ENCODE measurements at places on chromosomes 5 and 9.

GRCh38 chr5:123868267-123868666, 356.3 kb downstream of the CSNK1G3 start:
- no peak for DNase-seq

GRCh38 chr9:95116808-95117204, 200.7 kb downstream of the FANCC start:
- no peak for DNase-seq

GRCh38 chr5:76162335-76162734, 79.2 kb downstream of the SV2C start:
- DNase-seq, result no peak

- DNase-seq, result no peak
These were observed 34.4 kb downstream of the DUSP1 start for GRCh38 chr5:172736508-172737135.

- no peak for DNase-seq
These were observed 22.4 kb downstream of the GNAQ start for GRCh38 chr9:78009186-78009585.

GRCh38 chr5:22780756-22781155, 72.4 kb downstream of the CDH12 start:
- DNase-seq, result no peak

- no peak for DNase-seq
These were observed 398.7 kb upstream of the IRX4 start for GRCh38 chr5:2281446-2281845.

DNA sequence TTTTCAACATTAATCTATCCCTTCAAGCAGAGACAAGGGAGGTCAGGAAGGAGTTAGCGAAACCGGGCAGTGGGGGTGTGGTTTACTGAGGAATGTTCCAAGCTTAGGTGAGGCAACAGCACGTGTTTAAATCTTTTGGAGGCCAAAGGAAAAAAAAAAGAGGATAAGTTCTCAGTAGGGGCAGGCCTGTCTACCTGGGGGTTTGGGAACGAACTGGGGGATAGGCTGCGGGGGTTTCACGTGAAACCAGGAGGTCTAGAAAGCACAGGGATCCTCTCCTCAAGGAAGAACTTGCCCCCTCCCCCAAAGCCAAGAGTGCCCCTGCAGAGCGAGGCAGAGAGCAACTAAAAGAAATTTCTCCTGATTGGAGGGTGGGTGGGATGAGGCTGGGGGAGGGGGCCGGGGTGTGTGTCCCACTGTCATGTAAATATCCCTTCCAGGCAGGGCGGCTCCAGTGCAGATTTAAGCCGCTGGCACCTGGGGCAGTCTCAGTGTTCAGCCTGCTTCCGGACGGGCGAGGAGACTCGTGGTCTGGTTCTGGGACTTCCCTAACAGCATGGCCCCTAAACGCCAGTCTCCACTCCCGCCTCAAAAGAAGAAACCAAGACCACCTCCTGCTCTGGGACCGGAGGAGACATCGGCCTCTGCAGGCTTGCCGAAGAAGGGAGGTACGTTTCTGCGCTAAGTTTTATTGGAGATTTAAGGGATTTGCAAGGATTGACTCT, 5.5 kb upstream of the SET start:
- peak; percentile 80 for DNase-seq

DNA sequence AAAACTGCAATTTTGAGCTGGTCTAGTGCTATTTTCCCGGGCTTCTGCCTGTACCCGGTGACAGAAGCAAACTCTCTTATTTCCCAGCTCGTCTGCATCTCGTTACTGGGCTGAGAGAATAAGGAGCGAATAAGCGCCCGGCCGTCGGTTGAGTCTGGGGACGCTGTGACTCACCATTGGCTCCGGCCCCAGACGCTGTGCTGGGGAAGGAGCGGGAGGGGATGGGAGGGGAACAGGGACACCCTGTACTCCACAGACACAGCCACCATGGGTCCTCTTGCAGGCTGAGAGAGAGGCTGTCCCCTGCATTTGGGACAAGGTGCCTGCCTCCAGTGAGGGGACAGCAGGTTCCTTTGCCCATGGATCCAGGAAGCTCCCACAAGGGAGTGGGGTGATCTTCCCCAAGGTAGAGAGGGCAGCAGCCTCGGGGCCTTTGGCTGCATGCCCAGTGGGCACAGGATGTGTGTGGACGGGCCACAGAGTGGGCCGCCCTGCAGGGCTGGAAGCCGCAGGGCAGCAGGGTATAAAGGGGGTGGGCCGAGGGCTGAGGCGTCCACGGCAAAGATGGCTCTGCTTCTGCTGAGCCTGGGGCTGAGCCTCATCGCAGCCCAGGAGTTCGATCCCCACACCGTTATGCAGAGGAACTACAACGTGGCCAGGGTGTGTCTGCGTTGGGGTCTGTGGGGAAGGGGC, at the start of gene LCN9:
TSS of gene LCN9 (plus strand) at position 552 of the 693 bp plus-strand sequence. CDS start at position 565, 13 bp downstream.
- peak; percentile 9 for DNase-seq

DNA sequence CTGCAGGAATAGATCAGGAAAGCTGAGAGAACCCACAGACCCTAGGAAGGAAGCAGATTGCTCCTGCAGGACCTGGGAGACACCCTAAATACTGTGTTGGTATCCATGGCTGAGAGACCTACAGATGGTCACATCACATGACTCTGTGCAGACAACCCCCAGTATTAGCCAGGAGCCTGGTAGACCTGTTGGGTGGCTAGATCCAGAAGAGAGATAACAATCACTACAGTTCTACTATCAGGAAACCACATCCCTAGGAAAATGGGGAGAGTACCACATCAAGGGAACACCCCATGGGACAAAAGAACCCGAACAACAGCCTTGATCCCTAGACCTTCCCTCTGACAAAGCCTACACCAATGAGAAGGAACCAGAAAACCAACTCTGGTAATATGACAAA, 24.2 kb upstream of the MELK start:
- no peak for DNase-seq

GRCh38 chr9:117678871-117679270, 25.3 kb upstream of the TLR4 start:
- peak; percentile 46 for DNase-seq

DNA sequence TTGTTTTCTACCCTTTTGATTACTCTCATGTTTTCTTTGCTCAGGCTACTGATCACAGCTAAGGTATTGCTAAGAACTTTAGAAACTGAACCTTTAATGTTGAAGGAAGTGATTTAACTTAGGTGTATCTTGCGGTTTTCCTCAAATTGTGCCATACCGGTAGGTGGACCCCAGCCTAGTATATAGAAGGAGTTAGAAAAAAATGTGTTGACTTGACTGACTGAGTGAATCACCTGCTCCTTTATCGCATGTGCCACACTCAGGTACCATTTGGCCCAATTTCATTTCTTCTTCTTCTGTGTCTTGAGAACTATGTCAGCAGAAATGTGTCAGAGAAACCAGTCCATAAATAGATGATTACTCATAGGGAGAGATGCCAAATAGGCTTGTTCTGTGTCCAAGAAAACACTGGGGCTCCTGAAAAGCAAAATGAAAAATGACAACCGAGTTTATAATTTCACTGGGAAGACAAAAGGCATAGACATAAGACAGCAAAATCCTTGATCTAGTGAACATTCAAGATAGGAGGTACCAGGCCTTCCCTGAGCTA, 19.4 kb downstream of the PLPPR1 start:
- DNase-seq, result no peak

DNA sequence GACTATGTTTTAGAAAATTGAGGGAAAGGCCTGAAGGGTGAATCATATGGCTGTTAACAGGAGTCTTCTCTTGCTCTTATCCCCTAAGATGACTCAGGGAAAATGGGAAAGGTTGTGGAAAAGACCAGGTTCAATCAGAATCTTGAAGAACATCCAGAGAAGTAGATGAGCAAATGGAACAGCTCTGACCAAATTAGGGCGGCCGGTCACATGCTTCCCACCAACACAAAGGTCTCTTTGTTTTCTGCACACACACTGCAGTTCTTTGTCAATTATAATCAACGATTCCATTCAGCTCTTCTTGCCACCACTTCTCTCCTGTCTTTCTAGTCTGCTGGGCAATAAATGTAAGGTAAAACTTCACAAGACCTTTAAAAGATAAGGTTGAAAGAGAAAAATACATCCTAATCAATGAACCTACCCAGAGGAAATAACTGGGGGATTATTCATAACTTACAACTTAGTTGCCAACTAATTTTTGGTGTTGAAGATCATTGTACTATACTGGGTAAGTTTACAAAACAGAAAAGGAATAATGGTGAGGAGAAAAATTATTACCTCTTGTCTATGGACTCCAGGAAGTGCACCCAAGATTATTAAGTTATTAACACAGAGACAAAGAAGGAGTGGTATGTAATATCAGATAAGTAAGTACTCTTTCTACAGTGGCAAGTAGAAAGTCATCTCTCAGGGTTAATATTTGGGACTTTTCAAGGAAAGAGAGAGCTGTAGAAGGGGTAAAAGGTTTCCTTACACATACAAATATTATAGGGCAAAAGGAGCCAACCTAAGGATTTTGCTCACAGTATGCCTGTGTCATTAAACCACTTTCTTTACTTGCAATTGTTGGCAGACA, 441.9 kb upstream of the PIK3R1 start:
- DNase-seq, result peak; percentile 67

- peak; percentile 73 for DNase-seq
These were observed 112.6 kb downstream of the TMC1 start for GRCh38 chr9:72633966-72634365.

DNA sequence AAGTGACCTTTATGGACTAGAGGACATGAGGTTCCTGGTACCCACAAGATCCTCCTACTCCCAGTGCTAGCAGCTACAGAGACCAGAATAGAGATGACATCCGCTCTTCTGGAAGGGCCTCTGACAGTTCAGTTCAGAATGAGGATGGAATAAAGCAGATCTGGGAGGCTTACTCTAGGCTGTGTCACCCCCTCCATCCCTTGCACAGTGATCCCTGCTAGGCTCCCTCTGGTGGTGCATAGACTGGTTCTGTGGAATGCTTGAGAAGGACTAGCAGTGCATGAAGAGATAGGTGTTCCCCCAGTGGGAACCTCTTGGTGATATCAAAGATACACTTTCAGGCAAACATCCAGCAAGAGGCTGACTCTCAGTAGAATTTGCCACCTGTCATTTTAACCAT, 83.0 kb downstream of the NPR3 start:
- peak; percentile 59 for DNase-seq

- no peak for DNase-seq
These were observed 78.6 kb upstream of the FAM174A start for GRCh38 chr5:100456615-100457014.
